ENCODE measurements at places on chromosomes 2 and 18.

- DNase-seq, result no peak
Observed at GRCh38 chr2:202038471-202039277, 5.0 kb downstream of the FZD7 start.

DNA sequence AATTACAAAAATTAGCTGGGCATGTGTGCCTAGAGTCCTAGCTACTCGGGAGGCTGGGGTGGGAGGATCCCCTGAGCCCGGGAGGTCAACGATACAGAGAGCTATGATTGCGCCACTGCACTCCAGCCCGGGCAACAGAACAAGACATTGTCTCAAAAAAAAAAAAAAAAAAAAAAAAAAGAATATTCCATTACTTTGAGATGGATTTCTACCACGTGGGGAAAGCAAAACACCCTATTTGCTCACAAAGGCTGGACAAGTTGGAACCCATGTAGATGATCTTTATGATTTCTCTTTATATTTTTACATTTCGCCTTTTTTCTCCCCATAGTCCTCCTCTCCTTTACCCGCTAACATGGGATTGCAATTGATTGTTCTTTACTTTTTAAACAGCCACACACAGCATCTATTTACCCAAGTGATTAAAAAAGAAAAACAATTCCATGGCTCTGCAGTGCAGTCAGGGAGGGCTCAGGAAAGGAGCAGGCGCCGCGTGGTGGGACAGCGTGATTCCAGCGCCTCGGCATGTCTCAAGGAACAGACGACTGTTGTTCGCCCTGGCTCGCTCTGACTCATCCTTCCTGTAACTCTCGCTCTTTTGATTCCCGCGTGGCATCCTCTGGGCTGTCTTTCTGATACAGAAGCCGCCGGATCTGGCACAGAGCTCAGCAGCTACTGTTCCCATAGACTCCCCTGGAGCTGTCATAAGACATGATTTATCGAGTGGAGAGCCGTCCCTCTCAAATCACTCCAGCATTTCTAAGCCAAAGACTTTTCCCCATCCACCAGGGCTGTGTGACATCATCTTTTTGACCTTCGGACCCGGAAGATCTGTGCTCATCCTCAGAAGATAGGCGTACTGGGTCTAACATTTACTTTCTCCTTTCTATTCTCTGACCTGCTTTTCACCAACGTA lies 230.4 kb upstream of the AGAP1 start:
- DNase-seq, result no peak

DNA sequence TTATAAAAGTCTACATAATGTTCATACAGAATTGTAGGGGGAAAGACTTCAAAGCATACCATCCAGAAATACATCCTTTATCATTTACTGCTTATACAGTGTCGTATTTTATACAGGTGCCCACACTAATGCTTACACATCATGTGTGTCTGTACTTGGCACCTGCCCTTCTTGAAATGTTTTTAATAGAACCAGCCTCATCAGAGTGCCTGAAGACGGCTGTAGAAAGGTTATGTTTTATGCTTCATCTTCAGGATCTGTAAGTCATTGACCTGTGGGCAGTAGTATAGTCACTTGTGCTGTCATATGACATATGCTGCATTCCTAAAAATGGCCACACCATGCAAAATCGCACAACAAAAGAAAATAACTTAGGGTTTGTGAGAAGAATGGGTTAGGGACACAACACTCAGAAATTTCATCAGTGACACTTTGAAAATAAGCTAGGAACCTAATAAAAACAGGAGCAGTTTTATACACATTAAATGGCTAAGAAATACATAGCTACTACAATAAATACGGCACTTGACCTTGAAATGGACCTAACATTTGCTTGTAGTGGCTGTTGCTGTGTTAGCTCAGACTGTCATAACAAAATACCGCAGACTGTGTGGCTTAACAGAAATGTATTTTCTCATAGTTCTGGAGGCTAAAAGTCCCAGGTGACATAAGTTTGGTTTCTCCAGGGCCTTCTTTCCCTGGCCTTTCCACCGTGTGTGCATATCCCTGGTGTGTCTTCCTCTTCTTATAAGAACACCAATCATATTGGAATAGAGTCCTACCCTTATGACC lies 112.6 kb downstream of the CERS6 start:
- DNase-seq, result no peak

DNA sequence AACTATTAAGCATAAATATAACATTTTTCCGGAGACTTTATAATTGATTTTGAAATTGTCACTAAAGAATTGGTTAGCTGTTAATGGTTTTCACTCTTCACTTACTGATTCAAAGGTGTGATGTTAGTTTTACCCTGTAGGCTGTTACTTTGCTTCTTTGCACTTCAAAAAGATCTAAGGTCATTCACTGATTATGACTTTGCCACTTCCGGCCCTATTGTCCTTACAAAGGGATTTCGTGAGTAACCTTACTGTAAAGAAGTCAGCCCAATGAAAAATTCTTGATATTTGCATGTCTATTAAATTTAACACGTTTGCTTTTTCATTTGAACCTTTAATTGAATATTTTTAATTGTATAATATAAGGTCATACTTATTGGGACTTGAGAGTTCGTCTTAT lies 61.4 kb downstream of the GREB1L start:
- DNase-seq, result no peak

GRCh38 chr2:31249009-31249690 lies 15.2 kb downstream of the EHD3 start:
- DNase-seq, result no peak

GRCh38 chr2:210389856-210390255 lies 74.9 kb upstream of the MYL1 start:
- no peak for DNase-seq

GRCh38 chr18:11587846-11588245 lies 21.6 kb upstream of the SLC35G4 start:
- no peak for DNase-seq

GRCh38 chr2:100880730-100881129 lies 60.8 kb downstream of the NPAS2 start:
- DNase-seq, result no peak

- no peak for DNase-seq
Observed at GRCh38 chr2:2663401-2664036, 332.4 kb upstream of the MYT1L start.

DNA sequence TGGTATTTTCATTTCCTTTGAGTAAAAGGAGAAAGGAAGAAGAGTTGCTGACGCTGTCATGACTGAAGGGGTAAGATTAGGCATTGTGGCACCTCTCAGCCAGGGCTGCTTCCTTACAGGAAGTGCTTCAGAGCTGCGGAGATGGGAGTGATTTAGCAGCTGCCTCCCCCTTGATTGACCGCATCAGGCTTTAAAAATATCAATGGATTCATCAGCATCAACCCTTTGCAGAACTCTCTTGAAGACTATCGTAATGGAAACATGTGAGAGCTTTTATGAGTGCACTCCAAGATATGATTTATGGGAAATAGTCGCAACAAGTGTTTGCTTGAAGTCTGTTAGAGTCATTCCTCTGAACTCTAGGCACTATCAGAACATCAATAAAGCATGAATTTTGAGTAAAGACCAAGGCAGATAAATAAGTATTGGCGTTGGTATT lies 141.1 kb downstream of the CSRNP3 start:
- peak; percentile 27 for DNase-seq

DNA sequence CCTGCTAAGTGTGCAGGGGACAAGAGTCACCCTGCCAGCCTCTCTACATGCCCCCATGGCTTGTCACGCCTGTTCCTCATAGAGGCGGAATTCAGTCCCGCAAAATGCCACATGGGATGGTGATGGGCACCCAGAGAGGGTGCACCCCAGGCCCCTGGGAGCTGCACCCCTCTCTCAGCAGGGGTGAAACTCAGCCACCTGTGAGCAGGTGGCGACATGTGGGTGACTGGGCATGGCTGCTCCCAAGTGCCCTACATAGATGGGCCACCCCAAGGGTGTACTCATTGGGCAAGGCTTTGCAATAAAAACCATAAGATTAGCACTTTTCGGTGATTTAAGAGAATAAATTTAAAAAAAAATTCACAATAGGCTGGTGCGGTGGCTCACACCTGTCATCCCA lies 6.3 kb downstream of the HS6ST1 start:
- DNase-seq, result no peak

DNA sequence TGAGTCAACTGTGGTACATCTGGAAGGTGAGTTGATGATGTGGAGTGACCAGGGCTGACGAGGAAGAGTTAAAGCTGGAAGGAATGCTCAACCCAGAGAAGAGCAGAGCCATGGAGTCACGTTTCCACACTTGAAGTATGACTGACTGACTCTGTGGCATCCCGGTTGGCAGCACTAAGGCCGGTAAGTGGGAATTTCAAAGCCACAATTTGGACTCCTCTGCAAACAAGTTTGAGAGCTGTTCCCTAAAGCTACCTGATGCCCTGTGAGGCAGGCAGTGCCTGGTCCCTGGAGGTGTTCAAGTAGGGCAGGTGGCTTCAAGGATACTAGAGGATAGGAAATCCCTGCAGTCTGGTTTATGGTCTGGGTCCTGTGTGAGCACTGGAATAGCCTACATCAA lies 69.3 kb upstream of the ITGB6 start:
- no peak for DNase-seq

GRCh38 chr2:135473567-135473966 lies 57.5 kb downstream of the ZRANB3 start:
- peak; percentile 1 for DNase-seq

- DNase-seq, result no peak
Observed at GRCh38 chr2:100817388-100817985, 2.5 kb upstream of the NPAS2 start.

DNA sequence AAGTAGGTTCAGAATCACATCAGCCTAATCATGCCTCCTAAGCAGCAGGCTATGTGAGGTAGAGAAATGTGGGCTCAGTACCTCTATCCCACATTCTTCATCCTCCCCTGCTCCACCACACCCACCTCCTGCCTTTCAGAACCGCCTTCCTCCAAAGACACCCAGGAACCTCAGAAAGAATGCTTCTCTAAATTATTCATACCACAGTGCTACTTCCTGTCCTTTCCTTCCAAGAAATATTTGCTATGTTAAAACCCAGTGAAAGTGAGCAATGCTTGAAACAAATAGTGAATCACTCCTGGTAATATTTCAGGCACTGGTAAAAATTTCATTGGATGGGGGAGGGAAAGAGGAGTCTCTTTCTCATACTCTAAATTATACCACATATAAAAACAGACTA lies 24.0 kb upstream of the CREB1 start:
- DNase-seq, result no peak

DNA sequence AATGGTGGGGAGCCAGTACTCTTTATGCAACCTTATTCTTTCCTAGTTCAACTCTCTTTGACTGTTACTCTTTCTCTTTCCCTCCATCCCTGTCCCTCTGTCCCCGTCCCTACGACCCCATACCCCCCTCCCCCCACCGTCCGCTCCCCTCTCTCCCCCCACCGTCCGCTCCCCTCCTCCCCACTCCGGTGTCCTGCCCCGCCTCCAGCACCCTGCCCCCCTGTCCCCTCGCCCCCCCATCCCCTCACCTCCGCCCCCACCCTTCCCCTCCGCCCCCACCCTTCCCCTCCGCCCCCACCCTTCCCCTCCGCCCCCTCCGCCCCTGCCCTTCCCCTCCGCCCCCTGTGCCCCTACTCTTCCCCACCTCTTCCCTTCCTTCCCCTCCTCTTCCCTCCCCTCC lies 128.4 kb downstream of the LPIN1 start:
- no peak for DNase-seq

DNA sequence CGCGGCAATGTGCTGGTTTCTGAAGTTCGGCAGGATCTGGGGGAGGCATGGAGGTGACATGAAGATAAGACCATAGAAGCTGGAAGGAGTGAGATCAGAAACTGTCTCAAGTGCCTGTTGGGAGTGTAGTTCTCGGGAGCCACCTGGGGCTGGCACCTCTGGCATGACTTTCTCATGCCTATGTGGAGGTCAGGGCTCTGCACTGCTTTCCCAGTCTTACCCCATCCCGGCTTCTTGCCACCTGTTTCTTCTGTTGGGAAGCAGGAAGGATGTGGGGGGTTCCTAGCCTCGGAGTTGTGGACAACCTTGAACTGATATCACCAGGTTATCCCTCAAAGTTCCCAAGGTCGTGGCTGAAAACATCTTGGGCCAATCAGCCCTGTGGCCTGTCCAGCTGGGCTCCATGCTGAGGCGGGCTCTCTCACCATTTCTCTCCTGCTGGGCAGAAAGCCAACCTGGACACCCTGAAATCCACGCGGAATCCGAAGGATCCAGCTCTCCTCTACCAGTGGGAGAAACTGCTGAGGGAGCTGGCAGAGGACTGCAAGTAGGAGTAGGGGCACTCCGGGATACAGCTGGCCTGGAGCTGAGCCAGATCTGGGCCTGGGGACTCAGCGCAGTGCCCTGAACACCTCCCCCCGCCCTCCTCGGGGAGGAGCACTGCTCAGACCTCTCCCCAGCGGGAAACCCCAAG lies 42.5 kb downstream of the FER1L5 start:
- no peak for DNase-seq

GRCh38 chr2:10504994-10505820 lies 57.1 kb upstream of the ODC1 start:
- DNase-seq, result no peak

DNA sequence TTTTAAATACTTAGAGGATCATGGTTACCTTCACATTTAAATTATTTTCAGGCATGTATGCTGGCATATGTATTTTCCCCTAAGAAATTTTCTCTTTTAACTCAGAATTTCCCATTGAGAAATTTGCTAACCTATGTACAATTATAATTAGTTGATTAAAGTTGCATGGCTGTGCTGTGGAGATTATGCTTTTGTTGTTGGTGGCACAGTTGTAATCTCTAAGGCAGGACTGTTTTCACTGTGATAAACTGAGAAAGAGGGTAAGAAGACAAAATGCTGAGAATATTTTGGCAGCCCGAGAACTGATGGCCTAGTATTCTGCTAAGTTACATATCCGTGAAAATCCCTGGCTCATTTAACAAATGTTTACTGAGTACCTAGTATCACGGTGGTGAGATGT lies 1.4 kb downstream of the VRK2 start:
- DNase-seq, result no peak

GRCh38 chr18:48004577-48004976 lies 74.1 kb upstream of the SMAD2 start:
- DNase-seq, result no peak

DNA sequence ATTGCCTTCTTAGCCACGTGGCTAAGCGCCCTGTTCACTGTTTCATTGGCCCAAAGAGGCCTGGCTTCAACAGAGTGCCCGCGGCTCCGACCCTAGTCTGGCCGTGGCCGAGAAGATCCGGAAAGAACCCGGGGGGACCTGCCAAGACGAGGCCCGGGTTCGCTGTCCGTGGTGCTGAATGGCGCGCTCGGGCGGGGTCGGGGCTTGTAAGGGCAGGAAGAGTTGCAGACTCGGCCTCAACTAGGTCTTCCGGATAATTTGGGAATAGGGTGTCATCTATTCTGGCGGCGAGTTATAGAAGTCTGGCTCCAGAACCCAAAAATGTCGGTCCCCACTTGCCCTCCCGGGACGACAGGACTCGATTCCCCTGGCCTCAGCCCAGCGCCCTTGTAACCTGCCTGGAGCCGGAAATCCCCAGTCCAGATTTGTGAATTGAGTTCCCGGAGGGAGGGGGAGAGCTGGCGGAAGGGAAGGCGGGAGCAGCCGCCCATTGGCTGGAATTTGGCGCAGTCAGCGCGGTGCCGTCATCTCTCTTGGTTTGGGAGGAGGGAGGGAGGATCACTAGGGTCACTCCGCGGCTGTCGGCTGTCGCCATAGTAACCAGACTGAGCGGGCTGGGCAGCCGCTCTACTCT lies 3.5 kb downstream of the CDK5R2 start:
- DNase-seq, result peak; percentile 88

- DNase-seq, result no peak
Observed at GRCh38 chr2:205930209-205930608, 155.8 kb downstream of the INO80D start.
